Transverse colon (tissue), 4 donors: ENCODE measurements at places on chromosomes 1 and 21. TPM values are rescaled to one million over a fixed set of nuclear protein-coding genes. Genes with fewer than 3 reads are reported as not detected.

The CFAP141 gene
- not detected for total RNA-seq

The PROK1 gene
- not detected for total RNA-seq

The TATDN3 gene
- total RNA-seq = 7.4 TPM

DNA sequence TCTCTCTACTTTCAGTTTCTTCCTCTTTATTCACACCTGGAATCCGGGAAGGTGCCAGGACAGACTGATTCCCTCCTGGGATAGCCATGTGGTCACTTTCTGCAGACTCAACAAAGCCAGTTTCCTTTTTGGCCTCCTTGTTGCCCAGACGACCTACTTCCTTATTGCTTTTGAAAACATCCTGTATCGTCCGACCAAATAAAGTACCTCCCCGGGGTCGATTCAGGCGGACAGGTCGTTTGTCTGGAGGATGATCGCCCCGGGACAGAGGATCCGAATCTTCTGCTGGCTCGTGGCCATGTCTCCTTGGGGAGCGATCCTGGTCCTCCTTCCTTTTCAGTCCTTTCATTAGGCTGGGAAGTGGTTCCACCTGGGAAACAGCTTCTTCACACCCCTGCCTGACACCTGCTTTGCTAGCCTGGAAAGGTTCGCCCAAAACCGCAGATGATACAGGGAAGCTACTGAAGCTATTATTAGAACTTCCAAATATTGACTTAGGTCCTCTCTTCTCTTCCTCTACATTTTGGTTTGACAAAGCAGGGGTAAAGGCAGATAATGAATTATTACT lies 1.2 kb downstream of the MCM3AP start:
- H3K4me3 ChIP-seq = no peak overlapping the region
- H3K27me3 ChIP-seq = no peaks in the 10 kb centered on the region
- H3K27ac ChIP-seq = peak overlapping the region; percentile 46
- H3K36me3 ChIP-seq = peaks cover 3% of the 10 kb centered on the region

DNA sequence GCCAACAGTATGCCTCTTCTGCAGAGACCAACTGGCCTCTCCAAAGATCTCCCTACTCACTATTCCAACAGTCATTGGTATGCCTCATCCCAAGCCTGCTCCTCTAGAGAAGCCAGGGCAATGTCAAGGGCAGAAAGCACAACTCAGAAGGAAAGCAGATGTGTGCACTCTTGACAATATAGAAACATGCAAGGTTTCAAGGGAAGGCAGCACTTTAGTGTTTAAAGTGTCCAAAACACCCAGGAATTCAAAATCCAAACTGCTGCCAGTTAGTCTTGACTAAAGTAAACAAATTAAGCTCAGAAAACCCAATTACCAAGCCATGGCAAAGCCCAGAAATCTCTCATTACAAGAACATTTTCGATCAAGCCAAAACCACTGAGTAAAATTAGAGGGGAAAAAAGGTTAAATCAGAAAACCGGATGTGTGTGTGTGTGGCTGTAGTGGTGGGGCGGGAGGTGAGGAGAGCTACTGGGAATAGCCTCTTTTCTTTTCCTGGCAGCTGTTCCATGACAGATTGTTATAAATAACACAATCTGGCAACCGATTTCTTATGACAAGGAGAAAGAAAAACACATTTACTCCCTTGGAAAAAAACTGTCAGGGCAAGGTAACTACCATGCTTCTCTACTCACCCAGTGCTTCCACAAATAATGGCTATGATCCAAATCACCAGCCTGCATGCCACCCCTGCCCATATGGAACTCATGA lies 39.2 kb downstream of the EIF2B3 start:
- no peak overlapping the region for H3K4me3 ChIP-seq
- H3K4me1 ChIP-seq = peaks cover 12% of the 10 kb centered on the region
- peak overlapping the region; percentile 3 for H3K27ac ChIP-seq
- no peaks in the 10 kb centered on the region for H3K27me3 ChIP-seq
- H3K36me3 ChIP-seq = no peaks in the 10 kb centered on the region

DNA sequence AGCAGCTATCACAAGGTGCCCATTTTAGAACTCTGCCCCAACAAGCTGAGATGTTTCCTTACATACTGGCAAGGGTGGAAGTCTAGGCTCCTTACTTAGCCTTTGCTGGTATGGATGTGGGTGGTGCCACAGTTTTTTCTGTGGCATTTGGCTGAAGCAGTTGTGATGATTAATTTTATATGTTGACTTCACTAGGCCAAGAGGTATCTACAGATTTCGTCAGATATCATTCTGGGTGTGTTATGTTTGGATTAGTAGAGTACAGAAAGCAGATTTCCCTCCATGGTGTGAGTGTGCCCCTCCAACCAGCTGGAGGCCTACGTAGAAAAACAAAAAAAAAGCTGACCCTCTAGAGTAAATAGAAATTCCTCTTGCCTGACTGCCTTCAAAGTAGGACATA lies 317.0 kb downstream of the BARHL2 start:
- H3K27ac ChIP-seq = no peak overlapping the region
- no peak for DNase-seq
- no peak overlapping the region for H3K4me3 ChIP-seq
- H3K36me3 ChIP-seq = no peaks in the 10 kb centered on the region
- no peaks in the 10 kb centered on the region for H3K27me3 ChIP-seq
